ENCODE measurements at places on chromosomes 4 and X.

- no peak for DNase-seq
Measured at GRCh38 chrX:28843817-28844216, 256.6 kb downstream of the IL1RAPL1 start.

- DNase-seq, result no peak
Measured at GRCh38 chrX:148984238-148984637, 483.8 kb downstream of the AFF2 start.

DNA sequence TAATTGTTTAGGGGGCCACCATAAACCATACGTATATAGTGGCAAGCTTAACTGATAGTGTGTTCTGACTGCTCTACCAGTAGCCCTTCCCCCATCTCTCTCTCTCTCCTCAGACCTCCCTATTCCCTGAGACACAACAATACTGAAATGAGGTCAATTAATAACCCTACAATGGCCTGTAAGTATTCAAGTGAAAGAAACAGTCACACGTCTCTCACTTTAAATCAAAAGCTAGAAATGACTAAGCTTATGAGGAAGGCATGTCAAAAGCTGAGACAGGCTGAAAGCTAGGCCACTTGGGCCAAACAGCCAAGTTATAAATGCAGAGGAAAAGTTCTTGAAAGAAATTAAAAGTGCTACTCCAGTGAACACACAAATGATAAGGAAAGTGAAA, 78.0 kb downstream of the PRDM5 start:
- no peak for DNase-seq

DNA sequence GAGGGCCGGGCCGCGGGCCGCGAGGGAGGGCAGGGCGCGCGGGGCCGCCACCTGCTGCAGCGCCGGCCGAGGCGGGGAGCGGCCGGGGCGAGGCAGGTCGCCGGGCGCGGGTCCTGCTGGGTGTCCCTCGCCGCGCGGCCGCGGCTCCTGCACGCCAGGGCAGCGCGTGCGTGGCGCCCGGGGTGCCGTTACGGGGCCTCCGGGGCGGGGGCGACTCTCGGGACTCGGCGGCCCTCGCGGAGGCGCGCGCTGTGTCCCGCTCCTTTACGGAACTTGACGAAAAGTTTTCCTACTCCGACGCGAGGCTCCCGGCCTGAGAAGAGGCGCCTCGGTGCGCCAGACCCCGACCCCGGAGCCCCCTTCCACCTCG, 329 bp downstream of the TBC1D14 start:
- no peak for DNase-seq

- DNase-seq, result no peak
Measured at GRCh38 chr4:74463123-74463522, 18.2 kb downstream of the AREG start.

DNA sequence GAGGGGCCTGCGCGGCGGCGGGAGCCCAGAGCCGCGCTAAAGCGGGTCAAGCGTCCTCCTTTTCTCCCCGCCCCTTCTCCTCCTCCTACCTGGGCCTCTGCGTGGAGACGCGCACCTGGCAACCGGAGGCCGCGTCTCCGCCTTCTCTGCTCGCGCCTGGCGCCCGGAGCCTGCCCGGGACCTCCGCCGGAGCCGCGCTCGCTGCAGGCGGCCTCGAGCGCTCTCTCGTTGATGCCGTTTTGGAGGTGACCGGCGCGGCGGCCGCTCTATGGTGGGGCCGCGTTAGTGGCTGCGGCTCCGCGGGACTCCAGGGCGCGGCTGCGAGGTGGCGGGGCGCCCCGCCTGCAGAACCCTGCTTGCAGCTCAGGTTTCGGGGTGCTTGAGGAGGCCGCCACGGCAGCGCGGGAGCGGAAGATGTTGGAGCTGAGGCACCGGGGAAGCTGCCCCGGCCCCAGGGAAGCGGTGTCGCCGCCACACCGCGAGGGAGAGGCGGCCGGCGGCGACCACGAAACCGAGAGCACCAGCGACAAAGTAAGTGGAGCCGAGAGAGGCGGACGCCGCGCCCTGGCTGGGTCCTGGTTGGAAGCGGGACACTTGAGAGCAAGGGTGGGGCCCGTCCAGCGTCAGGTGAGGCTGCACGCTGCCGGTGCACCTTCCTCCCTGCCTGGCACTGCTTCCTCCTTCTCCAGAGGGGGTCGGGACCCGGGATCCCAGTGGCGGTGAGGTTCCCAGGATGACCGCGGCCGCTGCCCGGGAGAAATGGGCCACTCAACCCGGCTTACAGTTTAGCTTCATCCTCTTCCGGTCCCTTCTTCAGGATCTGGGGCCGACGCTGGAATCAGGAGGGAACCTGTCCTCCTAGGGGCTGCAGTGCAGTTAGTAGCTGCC, at the start of gene CDS1:
Gene CDS1 (plus strand): TSS at position 140 of the 888 bp plus-strand sequence. CDS start 275 bp downstream, at position 415.
- peak; percentile 53 for DNase-seq
